ENCODE measurements at places on chromosomes 1 and 21.

GRCh38 chr1:21261551-21262292 is 28.5 kb downstream of the ECE1 start:
- peak; percentile 63 for DNase-seq

- no peak for DNase-seq
These were observed 67.2 kb upstream of the PARP1 start for GRCh38 chr1:226475142-226475511.

- DNase-seq = no peak
These were observed 111.7 kb downstream of the DISP1 start for GRCh38 chr1:222926566-222926965.

DNA sequence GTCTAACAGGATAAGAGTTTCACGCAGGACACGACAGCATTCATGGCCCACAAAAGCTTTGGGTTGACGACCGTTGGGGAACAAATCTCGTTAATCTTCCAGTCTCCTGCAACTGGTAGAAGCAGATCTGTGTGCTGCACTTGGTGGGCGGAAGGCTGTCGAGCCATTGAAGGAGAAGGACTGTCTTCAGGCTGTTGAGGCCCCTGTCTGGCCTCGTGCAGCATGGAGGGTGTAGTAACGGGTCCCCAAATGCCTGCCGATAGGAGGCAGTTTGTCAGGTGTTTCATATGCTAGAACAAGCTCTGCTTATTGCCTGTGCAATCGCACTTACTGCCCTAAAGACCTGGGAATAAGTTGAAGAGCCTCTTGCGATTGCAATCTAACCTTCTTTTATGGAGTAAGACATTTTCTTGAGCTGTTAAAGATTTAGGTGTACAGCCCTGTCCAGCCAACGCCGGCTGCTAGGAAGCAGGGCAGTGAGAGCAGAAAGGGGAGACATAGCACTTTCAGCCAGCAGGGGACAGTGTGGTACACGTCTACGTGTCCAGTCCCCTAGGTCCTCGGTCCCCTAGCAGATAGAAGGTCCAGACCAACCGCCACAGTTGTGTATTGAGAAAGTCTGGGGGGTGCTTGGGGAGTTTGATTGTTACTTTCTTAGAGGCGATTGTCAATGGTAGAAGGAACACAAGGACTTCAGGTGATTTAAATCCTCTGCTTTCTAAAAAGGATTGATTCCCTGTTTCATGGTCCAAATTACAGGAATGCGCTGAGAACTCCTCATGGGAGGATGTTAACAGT is 102.3 kb upstream of the TMPRSS2 start:
- DNase-seq = no peak

GRCh38 chr1:34787461-34788420 is 5.1 kb upstream of the GJA4 start:
- no peak for DNase-seq

DNA sequence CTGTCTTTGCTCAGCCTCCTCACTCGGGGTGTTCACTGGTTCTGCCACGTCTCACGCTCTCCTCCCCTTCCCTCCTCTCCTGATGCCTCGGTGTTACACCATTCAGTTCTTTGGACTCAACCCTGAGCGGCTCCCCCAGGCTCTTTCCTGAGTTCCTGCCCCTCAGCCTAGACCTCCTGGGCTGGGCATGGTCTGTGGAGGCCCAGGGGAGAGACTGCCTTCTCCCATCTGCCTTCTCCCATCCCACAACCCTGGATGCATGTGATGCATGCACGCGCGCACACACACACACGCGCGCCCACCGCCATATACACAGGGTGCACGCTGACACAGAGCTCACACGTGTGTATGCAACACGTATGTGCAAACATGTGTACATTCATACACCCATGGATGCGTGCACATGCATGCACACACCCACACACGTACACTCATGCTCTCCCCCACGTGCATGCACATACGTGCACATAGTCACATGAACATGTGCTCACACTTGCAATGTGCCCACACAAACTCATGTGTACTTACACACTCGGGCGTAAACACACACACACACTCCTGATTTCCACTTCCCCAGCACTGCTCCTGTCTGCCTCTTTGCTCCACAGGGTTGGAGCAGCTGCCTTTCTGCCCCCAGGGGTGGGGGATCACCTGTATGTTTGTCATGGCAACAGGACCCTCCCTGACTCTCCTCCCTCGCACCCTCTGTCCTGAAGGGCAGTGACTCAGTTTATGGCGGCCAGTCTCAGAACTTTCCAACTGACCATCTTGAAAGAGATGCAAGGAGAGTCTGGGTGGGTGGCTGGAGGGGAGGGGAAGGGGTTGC is 59.0 kb downstream of the HUNK start:
- no peak for DNase-seq

All from fibroblast of skin of left quadriceps (primary cell).